ENCODE measurements at places on chromosomes 2 and 18.

GRCh38 chr2:48205137-48205798, 299.0 kb upstream of the FBXO11 start:
- no peak for DNase-seq

GRCh38 chr2:7774481-7774880, 857.3 kb downstream of the RNF144A start:
- DNase-seq = no peak

DNA sequence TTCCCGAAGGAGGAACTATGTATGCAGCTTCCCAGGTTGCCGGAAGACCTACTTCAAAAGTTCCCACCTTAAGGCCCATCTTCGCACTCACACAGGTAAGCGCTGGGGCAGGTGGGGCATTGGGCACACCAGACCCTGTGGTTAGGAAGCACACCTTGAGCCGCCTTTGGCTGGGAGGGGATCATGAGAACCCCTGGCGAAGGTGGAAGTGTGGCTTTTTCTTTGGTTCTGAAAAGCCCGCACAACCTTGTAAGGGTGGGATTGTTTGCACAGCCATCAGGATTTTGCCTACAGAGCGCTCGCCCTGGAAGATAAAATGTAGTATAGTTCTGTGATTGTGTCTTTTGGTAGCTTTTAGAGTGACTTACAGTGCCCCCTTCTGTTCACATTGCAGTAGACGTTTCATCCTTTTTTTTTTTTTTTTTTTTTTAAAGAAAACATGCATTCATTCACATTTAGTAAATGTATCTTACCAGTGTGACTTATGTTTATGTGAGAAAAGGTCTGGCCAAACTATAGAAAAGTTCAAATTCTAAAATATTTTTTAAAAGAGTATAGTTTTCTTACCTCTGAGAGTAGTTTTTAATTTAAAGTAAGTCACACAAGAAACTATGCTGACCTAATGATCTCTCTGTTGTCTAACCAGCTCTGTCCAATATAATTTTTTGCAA, 5.3 kb downstream of the KLF11 start:
- DNase-seq = no peak

DNA sequence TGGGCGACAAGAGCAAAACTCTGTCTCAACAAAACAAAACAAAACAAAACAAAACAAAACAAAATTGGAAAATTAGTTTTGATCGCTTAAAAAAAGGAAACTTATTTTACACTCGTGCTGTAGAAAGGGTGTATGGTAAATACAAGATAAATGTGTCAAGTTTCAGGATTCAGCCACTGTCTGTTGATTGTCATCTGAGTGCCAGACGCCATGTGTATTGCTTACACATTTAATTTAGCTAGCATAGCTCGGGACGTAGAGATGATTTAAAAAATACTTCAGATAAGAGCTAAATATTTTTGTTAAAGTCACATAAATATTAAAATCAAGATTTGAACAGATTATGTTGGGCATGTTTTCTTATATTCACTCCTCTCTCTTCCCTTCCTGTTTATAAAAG, 568.1 kb upstream of the ZNF804A start:
- no peak for DNase-seq

DNA sequence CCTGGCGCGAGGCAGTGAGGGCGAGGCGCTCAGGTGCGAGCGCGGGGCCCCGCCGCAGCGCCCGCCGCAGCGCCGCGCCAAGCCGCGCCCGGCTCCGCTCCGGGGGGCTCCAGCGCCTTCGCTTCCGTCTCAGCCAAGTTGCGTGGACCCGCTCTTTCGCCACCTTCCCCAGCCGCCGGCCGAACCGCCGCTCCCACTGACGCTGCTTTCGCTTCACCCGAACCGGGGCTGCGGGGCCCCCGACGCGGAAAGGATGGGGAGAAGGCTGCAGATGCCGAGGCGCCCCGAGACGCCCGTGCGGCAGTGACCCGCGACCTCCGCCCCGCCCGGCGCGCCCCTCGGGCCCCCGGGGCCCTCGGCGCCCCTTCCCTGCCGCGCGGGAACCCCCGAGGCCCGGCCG, 328 bp upstream of the INHBB start:
- DNase-seq = no peak
